ENCODE measurements at places on chromosomes 1 and 21.

DNA sequence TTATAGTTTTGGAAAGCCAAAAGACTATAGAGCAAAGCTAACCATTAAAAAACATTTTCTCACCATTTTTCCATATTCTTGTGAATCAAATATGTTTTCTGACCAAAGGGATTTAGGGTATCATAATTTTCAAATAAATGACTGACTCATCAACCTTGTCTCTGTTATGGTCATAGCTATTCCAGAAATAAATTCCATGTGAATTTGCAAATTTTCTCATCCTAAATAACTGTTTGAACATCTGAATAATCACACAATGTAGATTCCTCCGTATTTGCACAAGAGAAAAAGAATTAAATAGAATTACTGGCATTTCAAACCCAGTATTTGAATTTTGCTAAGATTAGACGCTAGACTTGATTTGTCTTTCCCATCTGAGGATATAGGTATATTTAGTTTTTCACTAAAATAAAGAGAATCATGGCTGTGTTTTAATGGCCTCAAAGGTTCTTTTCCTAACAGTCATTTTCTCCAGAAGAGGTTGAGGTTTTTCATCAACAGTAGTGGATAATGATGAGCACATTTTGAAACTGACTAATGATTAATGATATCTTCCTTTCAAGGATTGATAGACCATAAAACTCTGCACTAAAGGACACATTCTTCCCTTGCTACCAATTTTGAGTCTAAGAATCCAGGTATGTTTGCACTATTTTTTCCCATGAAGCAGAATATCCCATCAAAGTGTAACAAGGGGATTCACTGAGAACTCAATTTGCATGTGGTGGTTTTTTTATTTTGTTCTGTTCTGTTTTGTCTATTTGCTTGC, 9.5 kb upstream of the DUSP23 start:
- DNase-seq = no peak

DNA sequence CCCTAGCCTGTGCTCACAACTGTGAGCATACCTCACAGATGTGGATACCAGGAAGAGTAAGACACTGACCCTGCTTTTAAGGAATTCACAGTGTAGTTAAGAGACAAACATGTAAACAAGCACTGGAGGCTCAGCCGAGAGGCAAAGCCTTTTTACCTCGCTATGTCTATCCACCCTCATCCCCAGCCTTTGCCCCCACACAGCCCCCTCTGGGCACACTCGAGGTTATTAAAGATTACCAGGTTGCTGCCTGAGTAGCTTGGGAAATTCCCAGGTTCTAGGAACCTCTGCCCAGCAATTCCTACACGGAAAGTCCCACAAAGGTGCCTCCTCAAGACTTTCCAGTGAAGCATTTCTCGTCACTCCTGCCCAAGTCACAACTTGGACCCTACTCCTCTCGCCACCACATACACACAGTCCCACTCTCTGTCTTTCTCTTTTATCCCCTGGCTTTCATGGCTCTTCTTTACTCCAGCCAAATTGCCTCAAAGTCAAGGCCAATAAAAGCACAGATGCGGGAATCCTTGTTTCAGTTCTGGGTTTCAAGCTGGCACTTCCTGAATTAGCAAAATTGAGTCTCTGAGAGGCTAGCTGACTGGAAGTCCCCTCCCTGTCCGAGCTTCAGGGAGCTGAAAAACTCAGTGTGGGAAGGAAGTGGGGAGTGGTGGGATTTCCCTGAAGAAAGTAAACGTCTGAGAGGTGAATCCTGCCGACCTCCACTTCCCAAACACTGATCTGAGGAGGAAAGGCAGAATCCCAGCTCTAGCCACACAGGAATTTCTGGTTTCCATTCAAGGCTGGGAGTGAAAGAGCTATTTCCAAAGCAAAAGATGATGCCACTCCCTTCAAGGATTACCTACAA, 7.6 kb downstream of the DENND2D start:
- peak; percentile 32 for DNase-seq

- no peak for DNase-seq
Measured at GRCh38 chr1:8684590-8684989, 132.8 kb downstream of the RERE start.

DNA sequence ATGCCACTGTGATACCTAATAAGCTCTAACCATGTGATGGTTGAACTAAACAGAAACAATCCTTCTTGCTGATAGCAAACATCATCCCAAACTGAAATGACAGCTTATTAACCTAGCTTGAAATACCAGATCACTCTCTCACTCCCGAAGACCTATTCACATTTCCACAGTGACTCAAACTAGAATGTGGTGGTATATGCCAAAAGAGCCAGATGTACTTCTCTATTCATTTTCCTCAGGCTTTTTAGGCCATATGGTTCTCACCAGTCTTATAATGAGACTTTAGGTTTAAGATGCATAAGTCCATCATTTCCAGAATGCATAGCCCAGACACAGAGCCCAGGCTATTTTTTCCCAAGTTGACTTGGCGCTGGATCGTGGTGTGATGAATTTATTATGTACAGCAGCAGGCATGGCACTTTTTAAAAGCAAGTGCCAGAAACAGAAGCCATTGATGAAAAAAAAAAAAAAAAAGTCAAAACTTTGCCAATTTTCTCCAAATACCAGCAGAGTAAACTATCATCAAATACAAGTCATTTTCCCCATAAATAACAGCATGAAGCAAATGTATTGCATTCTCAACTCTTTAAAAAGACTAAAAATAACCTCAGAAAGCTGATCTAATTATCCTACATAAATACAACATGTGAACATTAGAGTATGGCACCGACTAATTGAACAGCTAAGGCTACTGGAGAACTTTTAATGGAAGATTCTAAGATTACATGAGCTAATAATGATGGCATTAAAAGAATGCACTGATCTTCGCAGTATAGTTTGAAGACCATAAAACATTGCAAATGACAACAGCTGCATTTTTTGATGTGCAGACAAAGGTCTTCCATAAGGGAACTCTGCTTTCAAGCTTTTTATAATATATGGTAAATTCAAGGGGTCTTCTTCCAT, 365.4 kb downstream of the LRRIQ3 start:
- no peak for DNase-seq

- DNase-seq = peak; percentile 97
Measured at GRCh38 chr1:185565302-185565701, 168.9 kb upstream of the HMCN1 start.

DNA sequence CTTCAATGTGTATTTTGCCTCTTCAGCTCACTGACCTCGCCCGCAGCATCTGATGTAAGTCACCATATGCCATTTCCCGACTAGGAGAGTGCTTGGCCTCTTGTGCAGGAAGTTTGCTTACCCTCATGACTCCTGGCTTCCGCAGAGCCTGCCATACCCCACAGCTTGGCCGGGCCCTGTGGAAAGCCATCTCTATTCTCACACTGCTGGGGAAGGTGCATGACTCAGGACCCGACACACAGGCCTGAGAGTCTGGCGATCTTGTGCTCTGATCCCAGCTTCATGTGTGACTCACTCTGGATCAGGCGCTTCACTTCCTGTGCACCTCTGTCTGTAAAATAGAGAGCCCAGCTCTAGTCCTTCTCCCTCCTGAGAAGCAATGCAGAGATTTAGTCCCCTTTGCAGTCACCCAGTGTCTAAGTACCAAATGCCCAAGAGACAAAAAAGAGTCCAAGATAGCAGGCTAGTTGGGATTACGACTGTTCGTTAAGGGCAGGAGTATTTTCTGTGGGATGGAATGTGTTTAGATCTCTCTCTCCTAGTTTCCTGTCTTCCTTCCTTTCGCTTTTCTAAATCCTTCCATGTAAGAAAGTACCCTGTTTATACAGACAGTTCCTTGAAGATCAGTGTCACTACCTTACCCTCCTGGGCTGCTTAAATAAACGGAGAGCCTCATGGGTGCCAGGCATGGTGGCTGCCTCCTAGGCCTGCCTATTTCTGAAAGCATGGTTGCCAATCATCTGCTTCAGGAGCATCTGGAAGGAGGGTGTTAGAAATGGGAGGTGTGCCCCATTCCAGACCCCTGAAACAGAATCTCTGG, 62.8 kb upstream of the KIF26B start:
- DNase-seq = peak; percentile 99

- no peak for DNase-seq
Measured at GRCh38 chr21:36815284-36815683, 116.4 kb downstream of the SIM2 start.

DNA sequence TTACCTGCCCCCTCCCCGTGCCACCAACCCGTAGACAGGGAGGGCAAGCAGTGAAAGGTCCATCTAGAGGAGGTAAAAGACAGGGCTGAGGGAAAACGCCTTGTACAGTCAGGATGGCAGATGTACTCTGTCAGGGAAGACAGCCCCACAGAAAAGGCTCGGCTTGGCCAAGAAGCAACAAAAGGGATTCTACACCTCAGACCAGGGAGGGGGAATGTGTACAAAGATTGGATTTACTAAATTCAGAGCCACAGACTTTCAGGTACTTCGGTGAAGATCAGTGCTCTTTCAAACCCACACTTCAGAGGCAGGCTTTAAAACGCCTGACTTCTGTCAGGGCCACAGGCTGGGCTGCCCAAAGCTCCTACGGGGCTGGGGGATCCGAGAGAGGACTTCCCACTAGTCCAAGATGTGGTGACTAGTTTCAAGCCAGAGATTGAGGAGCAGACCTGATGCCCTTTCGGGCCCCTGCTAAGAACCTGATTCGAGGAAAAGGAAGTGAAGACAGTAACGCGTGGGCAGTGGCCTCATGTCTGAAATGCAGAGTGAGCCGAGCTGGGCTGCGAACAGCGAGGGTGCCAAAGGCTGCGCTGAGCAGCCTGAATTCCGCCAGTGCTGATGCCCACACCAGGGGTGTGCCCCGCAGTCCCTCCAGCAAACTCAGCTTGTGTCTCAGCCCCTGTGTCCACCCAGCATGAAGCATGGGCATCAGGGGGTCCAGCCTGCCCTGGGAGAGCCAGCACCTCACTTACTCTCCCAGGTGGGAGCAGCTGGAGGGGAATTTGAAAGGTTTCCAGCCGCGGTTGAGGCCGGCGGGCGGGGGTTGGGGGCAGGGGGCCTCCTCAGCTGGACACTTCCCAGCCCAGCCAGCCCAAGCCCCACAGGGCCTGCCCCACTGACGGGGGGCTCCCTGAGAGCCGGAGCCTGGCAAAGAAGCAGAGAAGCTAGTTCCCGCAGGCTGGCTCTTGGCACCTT, 36.2 kb downstream of the KIAA1614 start:
- no peak for DNase-seq

DNA sequence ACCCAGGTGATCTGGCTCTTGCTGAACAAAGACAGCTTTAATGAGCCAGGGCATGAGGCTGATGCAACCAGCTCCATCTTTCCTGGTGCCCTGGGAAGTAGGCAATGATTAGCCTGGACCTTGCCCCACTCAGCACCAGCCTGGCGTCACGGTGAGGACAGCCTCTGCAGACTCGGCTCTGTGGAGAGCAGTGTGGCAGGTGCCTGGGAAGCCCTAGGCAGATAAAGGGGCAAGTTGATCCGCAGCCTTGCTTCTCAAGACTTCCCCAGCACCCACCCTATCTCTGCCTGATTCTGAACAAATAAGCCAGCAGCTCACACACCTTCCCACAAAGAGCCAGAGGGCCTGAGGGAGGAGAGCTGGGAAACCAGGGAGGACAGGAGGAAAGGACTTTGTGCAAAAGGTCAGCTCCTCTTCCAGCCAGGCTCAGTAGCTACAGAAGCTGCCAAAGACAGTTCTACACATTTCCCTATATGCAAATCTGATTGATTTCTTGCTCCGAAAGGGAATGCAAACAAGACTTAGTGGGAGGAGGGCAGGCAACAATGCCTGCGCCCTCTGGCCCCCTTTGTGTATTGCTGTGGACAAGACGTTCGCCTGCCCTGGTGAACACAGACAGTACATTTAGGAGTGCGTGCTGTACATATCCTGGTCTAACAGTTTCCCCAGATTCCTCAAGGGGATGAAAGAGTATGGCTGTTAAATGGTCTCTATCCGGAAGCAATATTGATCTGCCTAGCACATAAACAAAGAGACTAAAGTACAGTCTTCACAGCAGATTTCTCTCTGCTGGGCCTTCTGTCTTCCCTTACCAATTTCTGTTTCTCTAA, 63.8 kb downstream of the BCAR3 start:
- DNase-seq = peak; percentile 42

GRCh38 chr1:215651867-215652266, 84.8 kb downstream of the KCTD3 start:
- no peak for DNase-seq

- DNase-seq = no peak
Measured at GRCh38 chr1:184359909-184360308, 26.9 kb upstream of the C1orf21 start.

- no peak for DNase-seq
Measured at GRCh38 chr1:165678509-165678908, 19.9 kb downstream of the ALDH9A1 start.

- DNase-seq = peak; percentile 53
Measured at GRCh38 chr1:219416598-219417238, 196.2 kb downstream of the ZC3H11B start.

- DNase-seq = no peak
Measured at GRCh38 chr1:67721650-67722291, 36.8 kb downstream of the GADD45A start.

GRCh38 chr1:111633736-111634247, 14.2 kb downstream of the RAP1A start:
- DNase-seq = no peak

GRCh38 chr1:83931658-83932253, 67.2 kb downstream of the TTLL7 start:
- peak; percentile 66 for DNase-seq

DNA sequence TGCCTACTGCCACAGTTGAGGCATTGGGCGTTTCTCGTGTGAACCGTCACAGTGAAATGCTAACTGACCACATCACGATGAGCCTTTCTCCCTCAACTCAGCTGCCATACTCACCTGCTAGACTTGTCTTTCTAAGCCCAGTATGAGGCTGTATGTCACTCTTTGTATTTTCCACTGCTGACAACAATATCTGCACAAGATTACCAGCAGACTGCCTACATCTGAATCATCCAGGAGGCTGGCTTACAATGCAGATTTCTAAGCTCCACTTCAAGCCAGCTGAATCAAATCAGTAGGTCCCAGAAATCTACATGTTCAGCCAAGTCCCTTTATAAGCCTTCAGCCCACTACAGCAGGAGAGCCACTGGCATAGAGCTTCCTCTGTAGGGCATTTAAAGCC, 355.0 kb upstream of the DUSP10 start:
- no peak for DNase-seq

DNA sequence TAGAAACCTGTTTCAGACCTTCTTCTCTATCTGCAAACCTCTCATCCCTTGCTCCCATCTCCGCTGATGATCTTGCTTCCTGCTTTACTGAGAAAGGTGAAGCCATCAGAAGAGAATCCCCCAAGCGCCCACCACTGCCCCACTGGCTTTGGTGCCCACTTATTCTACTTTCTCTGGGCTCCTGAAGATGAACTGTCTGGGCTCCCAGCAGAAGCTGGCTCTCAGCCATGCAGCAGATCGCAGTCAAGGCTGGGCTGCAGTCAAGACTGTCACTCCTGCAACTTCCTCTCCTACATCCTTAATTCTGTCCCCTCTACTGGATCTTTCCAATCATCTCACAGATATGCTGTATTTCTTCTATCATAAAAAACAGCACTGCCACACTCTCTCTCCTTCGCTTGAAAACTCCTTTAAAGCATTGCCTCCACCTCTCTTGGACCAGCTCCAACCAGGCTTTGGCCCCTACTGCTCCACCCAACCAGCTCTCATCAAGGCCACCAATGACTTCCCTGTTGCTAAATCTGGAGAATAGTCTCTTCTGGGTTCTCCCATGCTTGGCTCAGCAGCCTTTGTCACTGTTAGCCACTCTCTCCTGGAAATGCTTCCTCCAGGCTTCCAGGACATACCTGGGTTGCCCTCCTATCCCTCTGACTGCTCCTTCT, 25.8 kb downstream of the TRIM62 start:
- DNase-seq = no peak

- no peak for DNase-seq
Measured at GRCh38 chr21:43974791-43975468, 37.2 kb upstream of the TRAPPC10 start.

All from M059J (cell line).